ENCODE measurements at places on chromosomes 7 and 10.
A peak's percentile ranks its signal among the peaks of the same experiment; 100 is the strongest.

GRCh38 chr7:31948029-31948428, 122.2 kb downstream of the PDE1C start:
- no peak for DNase-seq

DNA sequence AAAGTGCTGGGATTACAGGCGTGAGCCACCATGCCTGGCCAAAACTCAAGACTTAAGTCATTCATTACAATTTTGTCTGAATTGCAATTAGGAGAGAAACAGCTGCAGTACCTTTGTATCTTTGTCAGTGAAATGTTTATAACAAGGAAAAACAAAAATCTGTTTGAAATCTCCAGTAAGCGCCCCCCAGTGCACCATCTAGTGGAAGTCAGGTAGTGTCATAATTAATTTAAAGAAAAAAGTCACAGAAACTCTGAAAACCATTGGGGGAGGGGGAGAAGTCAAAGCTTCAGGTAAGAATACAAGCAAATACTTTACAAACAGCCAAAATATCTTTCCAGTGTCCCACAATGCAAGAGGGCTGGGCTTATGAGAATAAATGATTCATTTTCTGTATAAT, 2.8 kb downstream of the MPP7 start:
- no peak for DNase-seq

- DNase-seq, result no peak
Measured at GRCh38 chr10:76868098-76868977, 769.3 kb downstream of the KCNMA1 start.

- no peak for DNase-seq
Measured at GRCh38 chr7:23864973-23865372, 155.0 kb downstream of the STK31 start.

DNA sequence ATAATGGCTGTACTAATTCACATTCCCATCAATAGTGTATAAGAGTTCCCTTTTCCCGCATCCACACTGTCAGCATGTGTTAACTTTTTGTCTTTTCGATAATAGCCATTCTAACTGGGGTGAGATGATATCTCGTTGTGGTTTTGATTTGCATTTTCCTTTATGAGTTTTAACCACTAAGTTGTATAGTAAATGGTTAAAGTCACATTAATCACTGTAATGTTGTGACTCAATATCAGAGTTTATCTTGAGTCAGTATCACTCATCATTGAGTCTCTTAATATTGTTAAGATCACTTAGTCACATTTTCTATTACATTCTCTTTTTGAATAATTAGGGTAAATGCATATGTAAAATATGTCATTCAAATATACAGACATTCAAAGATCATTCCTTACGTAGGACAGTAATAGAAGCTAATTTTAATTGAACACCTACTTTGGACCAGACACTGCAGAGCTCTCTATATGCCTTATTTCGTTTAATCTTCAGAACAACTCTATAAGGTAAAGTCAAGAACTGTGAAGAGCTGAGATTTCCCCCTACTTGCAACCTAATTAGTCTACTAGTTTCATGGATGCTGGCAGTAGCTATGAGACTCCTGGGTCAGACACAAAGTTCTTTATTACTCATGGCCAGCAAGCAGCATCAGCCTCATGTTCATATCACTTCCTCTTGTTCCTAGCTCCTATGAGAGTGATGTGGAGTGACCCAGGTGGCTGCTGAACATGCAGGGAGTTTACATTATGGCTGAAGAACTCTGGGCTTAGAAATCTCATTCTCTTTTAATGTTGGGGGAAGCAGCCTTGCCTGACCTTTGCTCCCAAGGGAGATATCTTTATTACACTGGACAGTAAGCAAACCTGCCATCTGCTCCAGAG, 30.5 kb downstream of the CREB5 start:
- no peak for DNase-seq

- DNase-seq, result no peak
Measured at GRCh38 chr10:114374053-114374791, 30.1 kb downstream of the AFAP1L2 start.

GRCh38 chr10:121131426-121132265, 280.5 kb downstream of the WDR11 start:
- no peak for DNase-seq

DNA sequence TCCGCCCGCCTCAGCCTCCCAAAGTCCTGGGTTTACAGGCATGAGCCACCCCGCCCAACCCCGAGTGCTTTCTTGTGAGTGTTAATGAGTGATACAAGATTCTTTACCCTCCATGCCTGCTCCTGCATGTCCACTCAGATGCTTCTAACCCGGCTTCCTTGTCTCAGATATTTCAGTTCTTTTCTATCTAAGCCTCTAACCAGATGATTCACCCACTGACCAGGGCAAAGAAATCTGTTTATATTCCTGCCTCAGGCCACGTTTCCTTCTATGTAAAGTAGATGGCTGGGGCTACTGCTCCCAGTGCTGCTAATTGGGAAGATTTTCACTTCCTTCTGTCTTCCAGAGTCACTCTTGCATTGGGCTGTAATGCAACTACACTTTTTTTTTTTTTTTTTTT, 395.1 kb upstream of the ANKRD30A start:
- no peak for DNase-seq

DNA sequence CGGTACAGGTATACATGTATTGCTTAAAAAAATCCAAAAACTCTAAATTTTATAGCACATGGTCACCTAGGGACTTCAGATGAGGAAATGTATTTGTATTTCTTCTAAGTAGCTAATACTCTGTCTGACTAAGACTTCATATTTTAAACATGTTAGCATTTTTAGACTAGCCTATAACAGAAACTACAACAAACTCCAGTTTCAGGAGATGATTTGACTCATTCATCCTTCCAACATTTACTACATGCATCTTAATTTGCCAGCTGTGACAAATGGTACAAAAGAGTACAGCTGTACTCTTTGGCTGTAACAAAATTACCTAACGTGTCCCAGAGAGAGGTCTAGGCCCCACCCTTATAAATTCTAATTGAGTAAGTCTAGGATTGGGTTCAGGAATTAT, 22.2 kb downstream of the TMEM209 start:
- DNase-seq, result no peak

GRCh38 chr7:74586258-74587175, 71.0 kb upstream of the GTF2I start:
- no peak for DNase-seq

- no peak for DNase-seq
Measured at GRCh38 chr7:109963741-109964140, 1127.2 kb upstream of the LRRN3 start.

DNA sequence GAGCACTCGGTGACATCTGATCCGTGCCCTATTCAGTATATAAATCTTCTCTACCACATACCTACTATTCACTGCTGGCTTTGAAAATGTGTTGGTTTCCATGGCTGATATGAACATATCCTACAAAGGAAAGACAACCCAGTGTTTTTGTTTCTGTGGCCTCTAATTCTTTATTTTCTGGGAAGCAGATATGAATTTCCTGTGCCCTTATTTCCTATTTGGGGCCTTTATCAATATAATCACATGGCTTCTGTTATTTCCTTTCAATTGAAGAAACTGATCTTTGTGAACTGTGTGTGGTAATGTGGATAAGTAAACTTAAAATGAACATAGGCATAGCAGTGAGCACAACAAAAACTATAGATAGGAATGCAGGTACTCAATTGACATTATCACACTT, 10.6 kb downstream of the CCNJ start:
- no peak for DNase-seq

- DNase-seq, result no peak
Measured at GRCh38 chr7:23955600-23956149, 245.7 kb downstream of the STK31 start.

GRCh38 chr7:152760854-152761748, 1.5 kb downstream of the ACTR3B start:
- DNase-seq, result no peak

- DNase-seq, result no peak
Measured at GRCh38 chr7:21580073-21580521, 37.3 kb downstream of the DNAH11 start.

- DNase-seq, result no peak
Measured at GRCh38 chr10:130489891-130490290, 353.7 kb downstream of the GLRX3 start.

DNA sequence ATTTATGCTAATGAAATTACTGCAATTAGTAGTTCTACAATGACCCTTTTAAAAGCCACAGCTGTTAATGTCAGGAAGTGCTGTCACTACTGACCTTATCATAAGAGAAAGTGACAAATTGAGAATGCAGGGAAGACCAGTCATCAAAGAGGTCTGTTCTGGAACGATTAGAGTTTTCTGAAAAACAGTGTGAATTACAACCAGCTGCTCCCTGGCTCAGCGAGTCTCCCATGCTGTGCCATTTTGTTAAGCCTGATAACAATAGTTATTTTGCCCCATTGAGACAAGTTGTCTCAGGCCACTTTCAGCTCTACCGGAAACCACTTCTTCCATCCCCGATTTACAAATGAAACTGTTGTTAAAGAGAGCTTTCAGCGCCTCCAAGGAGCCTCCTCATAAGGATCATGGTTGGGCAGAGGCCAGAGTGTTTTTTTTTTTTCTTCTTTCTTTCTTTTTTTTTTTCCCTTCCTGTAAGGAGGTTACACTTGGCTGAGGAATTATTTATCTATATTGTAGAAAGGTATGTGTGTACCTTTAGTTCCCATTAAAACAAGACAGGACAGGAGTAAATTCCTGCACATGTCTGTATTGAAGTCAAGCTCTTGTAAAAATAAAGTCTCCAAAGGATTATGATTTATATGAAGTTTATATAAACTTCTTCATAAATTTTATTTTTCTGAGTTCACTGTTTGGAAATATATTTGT, 173.6 kb downstream of the CDCA7L start:
- no peak for DNase-seq

DNA sequence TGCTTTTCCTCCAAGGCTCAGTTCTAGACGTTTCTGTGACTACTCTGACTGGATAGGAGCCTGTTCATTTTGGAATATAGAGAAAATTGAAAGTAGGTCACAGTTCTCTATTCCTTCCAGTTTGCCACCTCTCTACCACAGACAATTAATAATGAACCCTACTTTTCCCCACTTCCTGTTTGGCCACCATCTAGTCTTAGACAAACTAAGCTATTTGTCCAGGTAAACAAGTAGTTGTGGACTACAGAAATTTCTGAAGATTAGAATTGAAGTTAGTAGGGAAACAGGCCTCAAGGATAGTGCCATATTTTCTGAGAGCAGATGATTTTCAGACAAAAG, 87.0 kb downstream of the AUTS2 start:
- DNase-seq, result no peak

DNA sequence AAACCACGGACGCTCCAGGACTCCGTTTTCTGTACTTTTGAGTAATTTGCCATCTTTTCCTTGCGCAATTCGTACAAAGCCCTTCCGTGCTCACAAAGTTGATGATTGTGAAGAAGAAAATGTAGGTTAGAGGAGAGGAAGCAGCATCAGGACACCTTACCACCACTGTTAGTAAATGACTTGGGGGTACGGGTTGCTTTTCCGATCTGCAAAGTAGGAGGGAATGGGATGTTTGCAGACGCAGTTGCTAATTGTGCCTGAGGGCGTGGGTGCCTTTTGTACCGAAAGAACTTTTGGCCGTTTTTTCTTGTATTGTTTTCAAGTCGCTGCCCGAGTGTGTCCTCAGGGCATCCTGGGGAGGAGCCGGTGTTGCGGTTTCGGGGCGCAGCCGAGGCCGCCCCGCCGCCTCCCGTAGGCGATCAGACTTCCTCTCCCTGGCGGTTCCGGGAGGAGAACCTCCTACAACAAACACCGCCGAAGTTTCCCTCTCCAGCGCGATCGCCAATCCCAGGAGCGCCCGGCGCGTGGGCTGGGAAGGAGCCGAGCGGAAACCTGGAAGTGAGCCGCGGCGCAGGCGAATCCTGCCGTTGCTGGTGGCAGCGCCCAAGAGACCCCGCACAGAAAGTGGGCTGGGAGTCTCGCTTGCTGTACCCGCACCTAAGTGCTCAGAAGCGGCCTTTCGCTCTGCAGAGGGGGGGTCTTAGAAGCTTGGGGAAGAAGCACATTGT, 1.0 kb downstream of the PRR15 start:
- no peak for DNase-seq

DNA sequence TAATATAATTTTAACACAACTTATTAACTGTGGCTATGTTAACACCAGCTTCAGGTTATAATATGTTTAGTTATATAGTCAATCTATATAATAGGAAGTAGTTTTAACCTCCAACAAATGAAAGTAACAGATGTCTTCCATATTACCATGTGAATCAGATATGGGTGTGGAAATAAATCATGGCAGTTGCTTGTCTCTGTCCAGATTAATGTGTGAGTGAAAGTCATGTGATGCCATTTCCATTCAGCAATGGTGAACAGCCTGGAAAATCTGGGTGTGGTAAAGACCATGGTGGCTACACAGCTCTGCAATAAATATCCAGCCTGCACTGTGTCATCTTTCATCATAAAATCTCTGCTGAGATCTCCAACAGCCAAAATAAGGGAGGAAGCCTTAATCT, 27.8 kb downstream of the HEPACAM2 start:
- DNase-seq, result no peak

- DNase-seq, result no peak
Measured at GRCh38 chr10:6141296-6142151, 52.7 kb downstream of the RBM17 start.

GRCh38 chr7:42039921-42040320, 197.1 kb downstream of the GLI3 start:
- DNase-seq, result no peak

GRCh38 chr7:4675771-4676367, 6.2 kb upstream of the FOXK1 start:
- DNase-seq, result no peak

GRCh38 chr10:95242581-95243317, 48.1 kb downstream of the PDLIM1 start:
- DNase-seq, result no peak

DNA sequence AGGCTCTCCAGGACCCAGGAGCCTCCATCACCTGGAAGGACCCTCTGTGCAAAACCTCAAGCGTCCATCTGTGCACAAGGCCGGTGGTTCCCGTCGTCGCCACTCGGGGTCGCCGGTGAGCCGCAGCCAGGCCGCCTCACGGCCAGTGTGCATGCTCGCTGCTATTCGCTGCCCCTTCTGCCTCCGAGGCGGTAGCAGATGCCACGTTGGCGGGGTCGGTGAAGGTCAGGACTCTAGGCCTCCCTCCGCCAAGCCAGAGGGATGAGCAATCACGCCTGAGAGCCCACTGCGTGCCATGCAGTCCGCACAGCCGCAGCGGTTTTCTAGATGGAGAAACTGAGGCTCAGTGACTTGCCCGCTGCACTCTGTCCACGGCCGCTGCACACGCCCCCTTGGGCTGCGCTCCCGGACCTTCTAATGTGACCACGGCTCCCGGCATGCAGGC, 5.7 kb downstream of the UPK3B start:
- peak; percentile 76 for DNase-seq

DNA sequence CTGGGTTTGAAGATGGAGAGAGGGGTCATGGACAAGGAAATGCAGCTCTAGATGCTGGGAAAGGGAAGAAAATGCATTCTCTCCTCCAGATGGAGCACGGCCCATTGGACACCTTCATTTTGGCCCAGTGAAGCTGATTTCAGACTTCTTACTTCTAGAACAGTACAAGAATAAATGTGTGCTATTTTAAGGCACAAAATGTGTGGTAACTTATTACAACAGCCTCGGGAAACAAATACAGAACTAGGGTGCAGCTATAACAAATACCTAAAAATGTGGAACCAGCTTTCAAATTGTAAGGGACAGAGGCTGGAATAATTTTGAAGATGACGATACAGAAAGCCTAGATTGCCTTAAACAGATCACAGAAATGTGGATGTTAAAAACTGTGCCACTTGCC, 54.1 kb downstream of the CYTH3 start:
- no peak for DNase-seq
